Stimulated activated CD4-positive, alpha-beta T cell treated with anti-CD3 and anti-CD28 coated beads, Interleukin-1b, Interleukin-23, amount 100 ng/mL, for 1 hour (primary cell): ENCODE measurements at places on chromosomes 7 and 10.

GRCh38 chr7:11714205-11714604 lies 117.8 kb downstream of the THSD7A start:
- DNase-seq, result no peak

DNA sequence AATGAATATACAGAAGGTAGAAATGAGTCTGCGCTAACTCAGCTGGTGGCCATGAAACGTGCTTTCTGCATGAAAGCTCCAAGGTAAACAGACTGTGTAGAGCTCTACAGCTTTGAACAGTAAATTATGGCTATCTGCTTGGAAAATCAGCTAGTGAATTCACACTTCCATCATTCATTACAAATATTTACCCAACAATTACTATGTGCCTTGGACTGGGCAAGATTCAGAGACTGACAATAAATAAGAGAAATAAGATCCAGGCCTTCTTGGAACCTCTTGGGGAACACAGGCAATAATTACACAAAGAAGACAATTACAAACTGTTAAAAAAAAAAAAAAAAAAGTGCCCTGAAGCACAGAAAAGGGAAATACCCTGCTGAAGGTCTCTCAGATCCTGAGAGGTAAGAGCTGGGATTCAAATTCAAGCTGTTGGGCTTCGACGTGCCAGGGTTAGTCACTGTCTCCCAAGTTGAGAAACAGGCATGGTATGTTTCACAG lies 15.8 kb downstream of the TSPAN12 start:
- DNase-seq, result no peak

GRCh38 chr10:15609246-15609645 lies 110.5 kb downstream of the ITGA8 start:
- DNase-seq, result no peak

DNA sequence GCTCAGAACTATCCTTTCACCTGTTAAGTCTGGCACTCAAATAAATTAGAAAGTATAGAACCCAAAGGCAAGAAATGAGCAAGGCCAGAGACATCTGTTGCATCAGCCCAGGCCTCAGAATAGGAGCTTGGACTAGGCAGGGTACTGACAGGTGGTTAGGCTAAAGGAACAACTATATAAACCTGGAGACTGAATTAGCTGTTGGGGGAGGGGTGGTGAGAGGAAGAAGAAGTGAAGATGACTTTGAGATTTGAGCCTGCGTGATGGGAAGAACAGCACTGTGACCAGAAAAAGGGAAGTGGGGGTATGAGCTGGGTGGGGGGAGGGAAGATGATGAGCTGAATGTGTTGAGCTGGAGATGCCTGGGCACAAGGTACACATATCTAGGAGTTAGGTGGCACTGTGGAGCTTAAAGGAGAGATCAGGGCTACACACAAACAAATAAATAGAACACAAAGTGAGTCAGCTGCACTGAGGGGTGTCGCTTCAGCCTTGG lies 244.7 kb downstream of the PTEN start:
- no peak for DNase-seq

DNA sequence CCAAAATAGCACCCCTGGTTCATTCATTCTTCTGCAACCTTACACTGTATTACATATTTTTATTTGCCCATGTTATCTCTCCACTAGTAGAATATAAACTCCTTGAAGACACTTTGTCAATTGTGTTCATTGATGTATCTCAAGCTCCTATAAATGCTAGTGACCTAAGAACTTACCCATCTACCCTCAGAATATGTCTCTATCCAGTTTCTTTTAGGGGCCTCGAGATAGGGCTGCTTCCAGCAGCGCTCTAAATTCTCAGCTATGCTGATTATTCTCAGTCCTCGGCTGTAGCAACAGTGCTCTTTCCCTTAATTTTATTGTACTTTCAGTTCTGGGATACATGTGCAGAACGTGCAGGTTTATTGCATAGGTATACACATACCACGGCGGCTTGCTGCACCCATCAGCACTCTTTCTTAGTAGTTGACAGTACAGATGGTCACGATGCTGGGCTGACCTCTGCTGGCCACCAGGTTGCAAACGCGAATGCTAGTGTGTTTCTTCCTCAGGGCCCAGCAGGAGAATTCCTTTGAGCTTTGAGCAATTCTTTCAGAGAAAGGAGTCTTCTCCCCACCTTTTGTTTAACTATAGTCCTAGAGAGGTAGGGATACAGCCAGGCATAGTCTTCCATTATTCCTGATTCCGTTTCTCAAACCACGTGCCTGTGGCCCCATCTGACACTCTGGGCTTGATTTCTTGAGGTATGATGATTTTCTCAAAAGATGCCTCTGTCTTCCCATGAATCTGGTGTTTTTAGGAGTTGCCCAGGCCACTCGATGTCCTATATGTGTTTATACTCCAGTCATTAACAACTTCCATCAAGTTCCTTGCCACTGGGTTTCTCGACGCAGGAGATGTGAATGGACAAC lies 49.1 kb upstream of the CDC14C start:
- DNase-seq, result no peak
